ENCODE measurements at places on chromosomes 7 and 10.

DNA sequence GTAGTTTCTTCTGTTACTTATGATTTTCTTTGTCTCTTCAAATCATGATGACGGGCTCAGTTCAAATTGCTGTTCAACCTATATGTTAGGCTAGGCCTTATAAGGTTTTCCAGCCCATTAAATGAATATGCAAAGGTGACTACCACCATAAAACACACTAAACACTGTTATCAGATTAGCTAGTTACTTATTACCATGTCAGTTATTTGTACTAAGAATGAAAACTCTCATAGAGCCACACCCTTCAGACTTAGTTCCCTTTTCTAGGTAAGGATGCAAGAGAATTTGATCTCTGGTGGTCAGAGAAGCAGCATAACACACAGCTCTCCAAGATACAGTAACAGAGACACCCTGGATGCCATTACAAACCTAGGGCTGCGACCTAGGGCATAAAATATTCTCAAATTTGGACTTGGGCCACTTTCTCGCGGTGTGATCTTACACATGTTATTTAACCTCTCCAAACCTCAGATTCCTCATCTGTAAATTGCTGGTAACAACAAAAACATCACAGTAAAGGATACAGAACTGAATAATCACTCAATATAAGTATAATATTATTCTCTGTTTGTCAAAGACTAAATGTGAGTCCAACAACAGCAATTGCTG is 35.6 kb downstream of the ANKMY2 start:
- DNase-seq: peak; percentile 82

- DNase-seq: no peak
These were observed 614.7 kb downstream of the PARD3 start for GRCh38 chr10:34200355-34200901.

DNA sequence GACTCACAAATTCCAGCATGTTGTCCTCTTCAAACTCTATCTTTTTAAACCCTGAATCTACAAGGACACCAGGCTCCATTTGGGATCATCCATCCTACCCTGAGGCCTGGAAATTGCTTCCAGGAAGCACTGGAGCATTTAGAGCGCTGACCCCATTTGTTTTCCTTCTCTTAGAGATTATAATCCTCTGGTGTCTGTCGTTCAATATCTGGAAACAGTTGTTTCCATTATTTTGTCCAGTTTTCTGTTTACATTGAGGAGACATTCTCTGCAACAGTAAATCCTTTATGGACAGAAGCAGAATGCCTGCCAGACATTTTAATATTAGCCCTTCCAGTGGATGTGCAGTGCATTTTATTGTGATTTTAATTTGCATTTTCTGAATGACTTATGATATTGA is 119.4 kb upstream of the MEOX2 start:
- no peak for DNase-seq

DNA sequence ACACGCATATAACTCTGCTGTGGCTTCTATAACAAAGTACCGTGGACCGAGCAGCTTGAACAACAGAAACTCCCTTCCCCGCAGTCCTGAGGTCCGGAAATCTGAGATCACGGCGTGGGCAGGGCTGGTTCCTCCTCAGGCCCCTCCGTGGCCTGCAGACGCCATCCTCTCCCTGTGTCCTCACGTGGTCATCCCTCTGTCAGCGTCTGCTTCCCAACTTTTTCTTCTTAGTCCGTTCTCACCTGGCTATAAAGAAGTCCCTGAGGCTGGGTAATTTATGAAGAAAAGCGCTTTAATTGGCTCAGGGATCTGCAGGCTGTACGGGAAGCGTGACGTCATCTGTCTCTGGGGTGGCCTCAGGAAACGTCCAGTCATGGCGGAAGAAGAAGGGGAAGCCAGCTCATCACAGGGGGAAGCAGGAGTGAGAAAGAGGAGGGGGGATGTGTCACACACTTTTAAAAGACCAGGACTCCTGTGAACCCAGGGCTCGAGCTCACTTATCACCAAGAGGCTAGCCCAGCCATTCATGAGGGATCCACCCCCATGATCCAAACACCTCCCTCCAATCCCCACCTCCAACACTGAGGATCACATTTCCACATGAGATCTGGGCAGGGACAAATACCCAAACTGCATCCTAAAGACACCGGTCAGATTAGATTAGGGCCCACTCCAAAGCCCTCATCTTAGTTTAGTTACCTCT is 91.2 kb upstream of the INSIG1 start:
- peak; percentile 20 for DNase-seq

DNA sequence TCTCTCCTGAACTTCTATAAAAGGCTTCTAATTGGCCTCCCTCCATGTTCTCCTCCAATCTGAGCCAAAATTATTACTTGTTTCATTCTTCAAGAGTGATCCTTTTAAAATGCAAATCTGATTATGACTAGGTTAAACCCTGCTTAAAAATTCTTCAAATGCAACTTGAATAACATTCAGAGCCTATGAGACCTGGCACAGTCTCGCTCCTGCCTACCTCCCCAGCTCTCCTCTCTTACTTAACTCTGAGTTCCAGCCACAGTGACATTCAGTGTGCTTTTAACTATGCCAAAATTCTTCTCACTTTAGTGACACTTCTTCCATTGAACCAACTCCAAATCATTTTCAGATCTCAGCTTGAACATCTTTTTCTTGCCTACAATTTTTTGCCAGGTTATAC is 68.8 kb downstream of the TMEM168 start:
- no peak for DNase-seq

DNA sequence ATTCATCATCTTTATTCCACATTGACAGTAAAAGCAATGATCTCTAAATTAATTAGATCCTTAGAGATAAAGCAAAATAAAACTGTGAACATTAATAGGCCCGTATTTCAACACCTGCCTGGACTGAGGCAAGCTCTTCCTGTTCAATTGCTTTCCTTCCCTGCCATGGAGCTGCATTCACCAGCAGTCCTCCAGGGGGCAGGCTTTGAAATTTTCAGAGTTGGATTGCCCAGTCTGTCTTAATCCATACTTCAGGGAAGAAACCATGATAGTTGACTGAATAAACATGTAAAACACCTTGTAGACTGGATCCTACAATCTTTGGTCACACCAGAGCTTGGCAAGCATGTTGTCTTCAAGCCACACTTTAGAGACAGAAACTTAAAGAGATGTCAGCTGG is 936.6 kb downstream of the NRG3 start:
- peak; percentile 11 for DNase-seq

GRCh38 chr7:158648787-158649186 is 55.8 kb downstream of the NCAPG2 start:
- peak; percentile 27 for DNase-seq

- DNase-seq: no peak
These were observed 57.7 kb upstream of the KCNIP2 start for GRCh38 chr10:101901340-101901739.

Data from small intestine (tissue), 16 donors.